Glomerular endothelial cell (primary cell): ENCODE measurements at places on chromosomes 11 and 22. TPM values are rescaled to one million over a fixed set of nuclear protein-coding genes. Genes with fewer than 3 reads are reported as not detected.

GRCh38 chr11:90134478-90135003 lies at the start of gene NAALAD2:
Gene NAALAD2, plus strand, starts transcription at chr11:90134663. Its CDS starts 96 bp downstream, at chr11:90134759.
- DNase-seq: no peak

The CDKN1C gene
- total RNA-seq: 8.1 and 10.1 TPM in 2 replicates

GRCh38 chr11:79582434-79582833 lies 141.6 kb upstream of the TENM4 start:
- no peak for DNase-seq

- no peak for DNase-seq
Observed at GRCh38 chr11:65166893-65167292, 3.1 kb upstream of the SPDYC start.

DNA sequence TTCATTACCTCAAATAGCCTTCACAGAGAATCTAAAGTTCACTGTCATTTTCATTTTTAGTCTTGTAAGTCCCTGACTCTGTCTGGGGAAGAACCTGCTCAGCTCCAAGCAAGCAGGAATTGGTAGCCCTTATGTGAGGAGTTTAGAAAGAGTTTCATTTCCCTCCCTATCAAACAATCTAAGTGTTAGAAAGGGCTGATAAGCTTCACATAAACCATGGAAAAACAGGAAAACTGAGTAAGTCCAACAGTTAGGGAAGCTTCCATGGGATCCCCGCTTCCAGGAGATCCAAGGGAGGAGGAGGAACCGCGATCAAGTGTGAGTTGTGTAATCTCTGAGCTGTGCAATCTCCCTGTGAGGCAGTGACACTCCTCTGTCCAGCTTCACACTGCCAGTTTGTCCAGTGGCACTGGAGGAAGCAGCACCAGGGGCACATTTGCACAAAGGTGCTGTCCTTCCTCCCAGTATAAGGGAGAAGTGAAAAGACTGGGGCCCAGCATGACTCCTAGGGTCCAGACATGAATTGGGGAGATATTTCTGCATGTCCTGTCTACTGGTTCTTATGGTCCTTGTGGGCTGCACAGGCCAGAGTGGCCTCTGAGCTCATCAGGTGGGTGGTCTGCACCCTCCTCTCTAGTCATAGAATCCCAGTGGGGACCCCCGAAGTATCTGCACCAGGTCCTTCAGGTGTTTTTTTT lies 4.3 kb downstream of the PRAME start:
- DNase-seq: no peak

The PTPN5 gene
- 0.34 TPM in 1 of 2 replicates, not detected in the other for total RNA-seq

DNA sequence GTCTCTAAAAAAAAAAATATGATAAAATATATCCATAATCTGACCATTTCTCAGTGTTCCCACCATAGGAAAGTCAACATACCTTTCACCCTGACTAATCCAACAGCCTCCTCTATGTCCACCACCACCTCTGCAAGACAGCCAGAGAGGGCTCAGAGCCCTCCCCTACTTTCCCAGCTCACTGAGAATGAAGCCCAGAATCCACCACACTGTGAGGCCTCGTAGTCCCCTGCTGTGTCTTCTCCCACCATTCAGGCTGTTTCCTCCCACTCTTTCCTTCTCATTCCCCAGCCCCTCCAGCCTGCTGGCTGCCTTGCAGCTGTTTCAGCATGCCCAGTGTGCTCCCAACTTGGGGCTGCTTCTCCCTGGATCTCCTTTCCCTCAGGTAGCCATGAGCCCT lies 27.0 kb downstream of the SGSM3 start:
- DNase-seq: no peak

DNA sequence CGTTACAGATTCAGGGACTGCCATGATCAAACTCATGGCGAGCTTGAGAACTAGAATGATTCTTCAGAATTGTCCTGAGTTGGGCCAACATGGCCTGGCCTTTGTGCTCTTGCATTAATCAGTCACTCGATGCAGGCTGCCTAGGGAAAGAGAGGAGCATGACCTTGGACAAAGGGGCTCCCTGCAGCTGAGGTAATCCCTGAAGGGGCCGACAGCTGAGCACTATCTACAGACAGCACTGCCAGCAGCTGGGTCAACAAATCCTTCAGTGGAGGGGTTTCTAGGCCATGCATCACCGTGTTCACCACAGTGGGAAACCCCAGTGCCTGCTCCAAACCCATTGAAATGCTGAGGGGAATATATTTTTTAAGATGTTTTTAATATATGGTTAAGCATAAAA lies 159.5 kb upstream of the POU2AF2 start:
- DNase-seq: no peak

The SAA1 gene
- total RNA-seq: not detected in 2 replicates

DNA sequence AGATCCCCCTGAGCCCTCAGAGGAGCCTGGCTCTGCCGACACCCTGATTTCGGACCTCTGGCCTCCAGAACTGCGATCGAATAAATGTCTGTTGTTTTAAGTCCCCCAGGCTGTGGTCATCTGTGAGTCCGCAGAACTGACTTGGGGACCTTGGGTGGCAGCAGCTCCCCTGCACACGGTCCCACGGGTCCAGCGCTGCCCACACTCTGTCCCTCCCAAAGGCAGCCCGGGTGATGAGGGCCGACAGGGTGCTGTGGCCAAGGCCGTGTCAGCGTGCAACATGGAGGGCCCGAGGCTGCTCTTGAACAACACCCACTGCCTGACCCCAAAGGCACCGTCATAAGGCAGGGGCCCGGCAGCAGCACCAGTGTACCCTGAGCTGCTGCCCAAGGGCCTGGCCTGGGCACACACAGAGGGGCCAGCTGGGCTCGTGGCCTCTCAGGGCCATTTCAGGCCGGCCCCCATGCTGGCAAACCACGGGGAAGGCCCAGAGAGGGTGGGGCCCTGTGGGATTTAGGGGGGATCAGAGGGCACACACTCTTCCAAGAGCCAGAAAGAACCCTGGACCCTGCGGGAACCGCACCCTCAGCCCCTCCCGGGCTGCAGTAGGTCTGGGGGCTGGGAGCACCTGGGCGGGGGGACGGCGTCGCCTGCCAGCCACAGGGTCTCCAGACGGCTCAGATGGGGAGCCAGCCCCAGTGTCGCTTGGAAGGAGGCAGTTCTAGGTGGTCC lies 77.1 kb upstream of the PRR5 start:
- no peak for DNase-seq

- DNase-seq: no peak
Observed at GRCh38 chr11:11498195-11498594, 123.6 kb downstream of the GALNT18 start.
